ENCODE measurements at places on chromosomes 1 and 21.

DNA sequence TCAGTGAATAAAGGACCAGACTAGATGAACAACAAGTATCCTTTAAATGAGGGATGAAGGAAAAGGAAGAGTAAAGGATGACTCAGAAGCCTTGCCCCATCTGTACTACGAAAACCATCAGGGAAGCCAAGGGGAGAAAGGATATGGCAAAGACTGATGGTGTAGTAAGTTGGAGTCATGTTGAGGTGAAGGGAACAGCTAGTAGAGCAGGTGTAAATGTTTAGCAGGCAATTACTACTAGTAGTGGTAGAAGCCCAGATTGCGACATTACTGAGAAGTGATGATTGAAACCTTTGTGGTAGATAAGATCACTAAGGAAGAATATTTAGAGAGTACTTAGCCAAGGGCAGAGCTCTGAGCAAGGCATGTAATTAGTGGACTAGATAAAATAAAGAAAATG, 84.0 kb downstream of the PHTF1 start:
- DNase-seq, result no peak

- DNase-seq, result no peak
These were observed 124.4 kb upstream of the CACYBP start for GRCh38 chr1:174875306-174875705.

DNA sequence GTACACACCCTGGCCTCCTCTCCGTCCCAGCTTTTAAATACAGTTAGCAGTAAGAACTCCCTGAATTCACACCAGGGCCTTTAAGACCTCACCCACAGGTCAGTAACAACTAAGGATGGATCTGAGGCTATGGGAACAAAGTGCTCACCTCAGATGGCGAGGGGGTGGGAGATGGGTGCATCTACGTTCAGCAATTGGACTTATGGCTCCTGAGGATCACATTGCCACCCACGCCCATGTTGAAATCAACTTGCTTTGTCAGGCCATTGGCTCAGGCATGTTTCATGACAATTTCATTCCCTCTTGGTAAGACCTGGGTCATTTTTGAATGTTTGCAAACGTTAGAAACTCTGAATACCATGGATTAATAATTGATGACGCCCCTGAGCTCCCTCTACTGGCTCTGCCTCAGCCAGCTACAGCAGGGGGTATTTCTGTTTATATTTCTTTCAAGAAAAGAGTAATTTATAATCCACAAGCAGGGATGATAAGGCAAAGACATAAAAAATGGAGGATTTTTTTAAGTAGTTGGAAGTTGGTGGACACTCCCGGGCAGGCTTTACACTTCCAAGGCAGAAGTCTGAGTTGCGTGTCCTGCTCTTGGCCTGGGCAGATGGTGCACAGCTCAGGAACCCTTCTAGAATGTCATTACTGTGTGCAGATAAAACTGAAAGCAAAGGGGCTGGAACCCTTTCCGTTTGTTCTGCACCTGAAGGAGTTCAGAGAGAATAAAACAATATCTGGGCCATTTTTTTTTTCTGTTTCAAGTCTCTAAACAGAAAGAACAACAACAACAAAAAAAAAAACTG, 13.7 kb upstream of the LBR start:
- no peak for DNase-seq

DNA sequence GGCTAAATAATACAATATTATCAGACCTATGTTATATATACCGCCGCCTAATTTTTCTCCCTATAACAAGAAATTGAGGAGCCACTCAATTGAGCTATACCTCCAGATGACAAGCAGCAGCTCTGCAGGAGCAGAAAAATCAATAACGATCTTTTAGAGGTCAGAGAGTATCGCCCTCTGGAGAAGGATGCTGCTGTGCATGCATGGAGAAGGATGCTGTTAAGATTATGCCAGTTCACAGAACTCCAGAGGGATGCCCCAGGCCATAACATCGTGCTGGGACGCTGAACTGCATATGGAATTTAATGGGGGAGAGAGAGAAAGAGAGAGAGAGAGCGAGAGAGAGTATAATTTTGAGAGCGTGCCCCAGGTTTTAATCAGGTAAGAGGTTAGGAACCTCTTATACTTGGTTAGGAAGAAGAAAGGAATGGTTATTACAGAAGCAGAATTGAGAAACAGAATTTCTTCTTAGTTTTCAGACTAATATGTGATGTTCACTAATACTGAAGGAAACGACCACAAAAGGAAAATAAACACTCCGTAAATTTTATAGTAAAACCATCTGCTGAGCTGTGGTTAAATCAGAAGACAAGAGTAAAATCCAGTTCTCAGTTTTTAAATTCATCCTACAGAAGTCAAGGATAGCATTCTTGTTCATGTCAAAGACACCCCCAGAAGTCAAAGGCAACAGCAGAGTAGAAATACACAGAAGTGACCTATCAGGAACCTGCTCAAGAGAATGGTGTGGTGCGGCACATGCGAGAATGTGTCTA, 111.1 kb downstream of the SMYD2 start:
- DNase-seq, result no peak

DNA sequence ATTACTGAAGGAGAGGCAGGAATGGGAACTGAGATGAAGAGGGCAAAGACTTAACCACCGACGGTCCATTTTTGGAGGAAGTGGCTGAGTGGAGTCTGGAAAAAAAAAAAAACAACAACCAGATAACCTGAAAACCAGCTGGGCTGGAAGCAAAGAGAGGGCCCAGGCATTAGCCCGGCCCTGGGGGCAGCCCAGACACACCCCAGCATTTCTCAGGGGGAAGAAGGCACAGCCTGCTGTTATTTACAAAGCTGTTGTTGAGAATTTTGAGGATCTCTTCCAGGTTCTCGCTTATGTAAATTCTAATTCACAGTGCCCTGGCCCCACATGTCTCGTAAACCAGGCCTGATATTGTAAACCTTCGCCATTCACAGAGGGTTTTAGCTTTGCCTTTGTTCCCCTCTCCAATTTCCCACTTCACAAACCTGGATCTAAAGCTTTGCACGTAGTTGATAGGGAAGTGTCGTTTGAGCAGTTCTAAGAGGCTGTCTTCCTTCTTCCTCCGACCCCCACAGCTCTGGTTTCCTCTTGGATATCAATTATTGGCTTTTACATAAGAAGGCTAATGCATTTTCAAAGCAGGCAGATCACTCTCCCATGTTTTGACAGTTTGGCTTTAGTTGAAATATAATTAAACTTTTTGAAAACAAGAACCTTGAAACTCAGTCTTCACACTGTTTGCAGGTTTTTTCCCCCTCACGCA, 161.8 kb upstream of the IRF2BP2 start:
- no peak for DNase-seq
